ENCODE measurements at places on chromosomes 6 and 20.

- peak; percentile 14 for DNase-seq
Measured at GRCh38 chr6:108518714-108519576, 41.8 kb upstream of the FOXO3 start.

DNA sequence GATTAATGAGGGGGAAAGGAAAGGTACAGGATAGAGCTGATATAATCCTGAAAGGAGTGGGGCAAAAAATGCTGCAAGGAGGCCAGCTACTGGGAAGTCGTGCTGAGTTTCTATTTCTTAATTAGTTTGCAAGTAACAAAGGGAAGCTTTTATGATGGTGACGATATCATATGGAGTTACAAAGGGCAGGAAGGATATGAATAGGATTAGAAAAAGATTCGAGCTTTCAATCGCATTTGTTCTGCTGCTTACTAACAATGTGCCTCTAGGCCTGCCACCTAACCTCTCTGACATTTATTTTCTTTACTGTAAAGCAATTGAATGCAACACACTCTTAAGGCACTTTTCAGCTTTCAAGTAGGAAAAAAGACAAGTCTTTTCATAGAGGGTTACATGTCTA lies 219.2 kb downstream of the CLVS2 start:
- no peak for DNase-seq

DNA sequence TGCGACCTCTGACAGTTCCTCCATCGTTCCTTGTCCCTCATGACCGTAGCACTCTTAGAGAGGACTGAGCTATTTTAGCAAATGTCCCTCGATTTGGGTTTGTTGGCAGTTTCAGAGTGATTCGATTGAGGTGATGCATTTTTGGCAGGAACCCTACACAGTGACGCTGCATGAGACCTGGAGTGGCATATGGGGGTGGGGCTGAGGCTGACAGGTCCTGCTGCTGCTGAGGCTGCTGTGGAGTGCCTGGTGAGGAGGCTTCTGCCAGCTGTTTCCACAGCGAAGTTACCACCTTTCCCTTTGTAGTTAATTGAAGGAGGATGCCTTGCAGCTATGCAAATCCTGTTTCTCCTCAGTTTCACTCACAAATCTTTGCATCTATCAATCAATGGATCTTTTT lies 19.8 kb downstream of the PXDC1 start:
- no peak for DNase-seq

GRCh38 chr6:119052292-119052889 lies 26.1 kb downstream of the FAM184A start:
- no peak for DNase-seq

Data from kidney (tissue), 22 donors.